Neural crest cell (in vitro differentiated cells): ENCODE measurements at places on chromosomes 2 and 18. TPM values are rescaled to one million over a fixed set of nuclear protein-coding genes. Genes with fewer than 3 reads are reported as not detected.

The EGR4 gene
- not detected in 2 replicates for total RNA-seq

The MC4R gene
- 0.19 TPM in 1 of 2 replicates, not detected in the other for total RNA-seq

The IL1R2 gene
- total RNA-seq, result not detected in 2 replicates

The ZNG1B gene
- total RNA-seq, result 38.1 and 40.4 TPM in 2 replicates

The RUFY4 gene
- total RNA-seq, result not detected in 2 replicates

The ZNF385B gene
- 2.1 and 3.4 TPM in 2 replicates for total RNA-seq

The MBD1 gene
- total RNA-seq, result 65.2 and 77.2 TPM in 2 replicates

The C1QL2 gene
- 0.14 TPM in 1 of 2 replicates, not detected in the other for total RNA-seq

The SMC6 gene
- 33.6 and 38.2 TPM in 2 replicates for total RNA-seq

The SPR gene
- total RNA-seq, result 5.8 and 6.3 TPM in 2 replicates

The PLGLB1 gene
- 3.6 and 4.6 TPM in 2 replicates for total RNA-seq
